HTR-8/SVneo (cell line): ENCODE measurements at places on chromosomes 6 and 20.

GRCh38 chr6:166545156-166546034 is 41.1 kb downstream of the RAMACL start:
- no peak for DNase-seq

GRCh38 chr6:144580771-144581170 is 295.6 kb downstream of the UTRN start:
- DNase-seq, result no peak

GRCh38 chr6:106546691-106547414 is 82.4 kb downstream of the RTN4IP1 start:
- no peak for DNase-seq

DNA sequence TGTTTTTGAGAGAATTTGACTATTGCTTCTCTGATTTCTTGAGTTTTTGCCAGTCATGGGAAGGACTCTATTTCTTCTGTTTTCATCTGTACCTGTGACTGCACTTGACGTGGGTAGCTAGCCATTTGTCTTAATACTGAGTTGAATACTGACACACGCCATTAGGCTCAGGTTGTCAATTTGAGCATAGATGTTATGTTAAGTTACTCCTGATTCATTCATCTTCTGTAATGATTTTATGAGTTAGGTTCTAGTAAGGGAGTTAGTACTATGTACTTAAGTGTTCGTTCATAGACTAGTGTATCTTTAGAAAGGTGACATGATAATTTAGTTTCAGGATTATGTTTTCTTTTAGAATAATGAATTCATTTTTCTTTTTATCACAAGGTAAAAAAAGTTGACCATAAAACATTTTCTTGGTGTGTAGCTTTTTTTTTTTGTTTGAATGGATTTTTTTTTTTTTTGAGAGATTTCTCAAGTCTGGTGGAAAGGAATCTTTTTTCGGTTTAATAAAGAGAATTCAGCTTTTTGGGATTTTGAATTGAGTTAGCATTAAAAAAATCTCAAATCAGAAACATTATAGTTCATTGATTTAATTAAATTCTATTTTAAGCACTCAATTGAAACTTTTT is 1.7 kb downstream of the AFDN start:
- no peak for DNase-seq

DNA sequence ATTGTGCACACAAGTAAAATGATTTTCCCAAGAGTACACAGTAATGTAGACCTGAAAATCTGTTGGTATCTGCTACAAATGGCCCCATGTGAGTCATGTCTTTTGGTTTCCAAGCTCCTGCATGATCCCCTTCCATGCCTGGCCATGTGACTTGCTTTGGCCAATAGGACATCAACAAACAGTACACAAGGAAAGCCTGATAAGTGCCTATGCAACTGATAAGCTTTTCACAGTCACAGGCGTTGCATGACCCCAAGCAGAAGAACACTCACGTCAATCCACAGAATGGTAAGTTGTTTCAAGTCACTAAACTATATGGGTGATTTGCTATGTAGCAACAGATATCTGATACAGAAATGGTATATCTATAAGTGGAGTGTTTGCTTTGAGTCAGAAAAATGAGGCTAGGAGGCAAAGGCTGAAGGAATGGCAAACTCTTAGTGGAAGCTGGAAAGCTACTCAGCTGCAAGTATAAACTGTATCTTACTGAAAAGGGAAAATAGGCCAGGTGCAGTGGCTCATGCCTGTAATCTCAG is 160.1 kb upstream of the BEND3 start:
- no peak for DNase-seq

DNA sequence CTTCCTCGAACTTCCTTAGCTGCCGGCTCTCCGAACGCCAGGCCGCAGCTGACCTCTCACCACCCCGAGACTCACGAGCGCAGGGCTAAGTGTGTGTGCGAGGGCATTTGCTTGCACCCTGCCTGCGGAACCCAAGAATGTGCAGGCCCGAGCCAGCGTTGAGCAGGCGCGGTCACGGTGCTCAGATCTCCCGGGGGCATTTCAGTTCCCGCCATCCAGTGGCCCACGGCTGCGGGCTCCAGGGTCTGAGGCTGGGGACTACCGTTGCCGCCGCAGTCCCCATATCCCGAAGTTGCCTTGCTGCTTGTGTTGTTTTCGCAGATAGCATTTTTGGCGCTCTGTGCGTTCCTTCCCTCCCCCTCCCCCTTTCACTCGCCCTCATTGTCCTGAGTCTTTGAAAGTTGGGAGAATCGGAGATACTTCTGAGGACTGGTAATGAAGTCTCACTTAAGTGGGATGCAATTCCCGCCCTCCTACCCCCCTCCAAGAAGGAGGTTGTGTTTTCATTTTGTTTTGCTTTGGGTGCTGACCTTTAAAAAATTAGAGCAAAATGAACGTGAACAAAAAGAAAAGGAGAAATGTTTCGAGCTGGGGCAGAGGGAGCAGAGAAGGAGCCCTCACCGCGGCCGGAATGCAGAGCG is 1.7 kb downstream of the NR2E1 start:
- DNase-seq, result no peak

DNA sequence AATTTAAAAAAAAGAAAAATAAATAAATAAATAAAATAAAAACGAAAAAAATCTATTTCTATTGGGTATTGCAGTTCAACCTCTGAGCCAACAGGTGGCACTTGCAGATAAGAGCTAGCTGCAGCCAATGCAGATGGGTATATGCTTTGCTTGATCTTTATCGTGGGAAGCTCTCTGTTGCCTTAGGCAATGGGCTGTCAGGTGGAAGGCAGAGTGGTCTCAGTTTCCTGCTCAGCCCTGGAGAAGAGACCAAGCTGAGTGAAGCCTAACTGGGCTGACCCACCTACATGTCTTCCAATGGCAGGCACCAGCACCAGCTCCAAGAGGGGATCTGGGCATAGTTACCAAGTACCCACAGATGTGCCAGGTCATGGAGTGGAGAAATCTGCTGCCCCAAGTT is 95.0 kb downstream of the AK9 start:
- peak; percentile 18 for DNase-seq

- DNase-seq, result no peak
Observed at GRCh38 chr20:59300333-59301081, at the start of gene EDN3. Gene EDN3, plus strand, starts transcription at chr20:59300611. Its CDS starts 202 bp downstream, at chr20:59300813.

GRCh38 chr6:152651986-152652385 is 14.8 kb upstream of the SYNE1 start:
- no peak for DNase-seq

DNA sequence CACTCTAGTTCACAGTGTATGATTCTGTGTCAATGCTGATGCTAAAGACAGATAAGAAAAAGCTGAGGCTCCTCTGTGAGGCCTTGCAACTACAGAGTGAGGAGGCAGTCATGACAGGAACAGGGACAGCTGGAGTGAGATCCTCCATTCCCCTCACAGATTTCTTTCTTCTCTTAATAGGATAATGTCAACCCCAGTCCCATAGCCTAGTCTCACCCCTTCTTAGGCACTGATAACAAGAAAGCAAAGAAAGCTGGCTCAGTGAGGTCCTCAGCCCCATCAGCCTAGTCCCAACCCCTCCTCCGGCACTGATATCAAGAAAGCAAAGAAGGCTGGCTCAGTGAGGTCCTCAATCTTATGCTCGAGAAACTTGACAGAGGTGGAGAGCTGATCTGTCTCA is 2.1 kb upstream of the PTCHD4 start:
- no peak for DNase-seq

DNA sequence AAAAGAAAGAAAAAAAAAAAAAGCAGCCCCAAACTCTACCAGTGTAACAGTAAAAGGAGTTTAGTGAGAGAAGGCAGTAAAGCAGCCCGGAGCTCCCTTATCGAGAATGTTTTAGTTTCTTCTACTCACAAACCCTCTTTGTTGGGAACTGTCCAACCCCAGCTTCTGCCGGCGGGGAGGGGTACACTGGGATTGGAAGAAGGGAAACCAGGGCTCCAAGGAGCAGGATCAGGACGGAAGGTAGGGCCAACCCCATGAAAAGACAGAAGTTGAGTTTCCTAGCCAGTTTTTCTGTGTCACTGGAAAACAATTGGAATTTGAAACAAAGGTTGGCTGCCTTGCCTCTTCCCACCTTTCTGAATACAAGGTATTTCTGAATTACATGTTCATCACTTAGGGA is 66.0 kb downstream of the KIZ start:
- DNase-seq, result no peak

DNA sequence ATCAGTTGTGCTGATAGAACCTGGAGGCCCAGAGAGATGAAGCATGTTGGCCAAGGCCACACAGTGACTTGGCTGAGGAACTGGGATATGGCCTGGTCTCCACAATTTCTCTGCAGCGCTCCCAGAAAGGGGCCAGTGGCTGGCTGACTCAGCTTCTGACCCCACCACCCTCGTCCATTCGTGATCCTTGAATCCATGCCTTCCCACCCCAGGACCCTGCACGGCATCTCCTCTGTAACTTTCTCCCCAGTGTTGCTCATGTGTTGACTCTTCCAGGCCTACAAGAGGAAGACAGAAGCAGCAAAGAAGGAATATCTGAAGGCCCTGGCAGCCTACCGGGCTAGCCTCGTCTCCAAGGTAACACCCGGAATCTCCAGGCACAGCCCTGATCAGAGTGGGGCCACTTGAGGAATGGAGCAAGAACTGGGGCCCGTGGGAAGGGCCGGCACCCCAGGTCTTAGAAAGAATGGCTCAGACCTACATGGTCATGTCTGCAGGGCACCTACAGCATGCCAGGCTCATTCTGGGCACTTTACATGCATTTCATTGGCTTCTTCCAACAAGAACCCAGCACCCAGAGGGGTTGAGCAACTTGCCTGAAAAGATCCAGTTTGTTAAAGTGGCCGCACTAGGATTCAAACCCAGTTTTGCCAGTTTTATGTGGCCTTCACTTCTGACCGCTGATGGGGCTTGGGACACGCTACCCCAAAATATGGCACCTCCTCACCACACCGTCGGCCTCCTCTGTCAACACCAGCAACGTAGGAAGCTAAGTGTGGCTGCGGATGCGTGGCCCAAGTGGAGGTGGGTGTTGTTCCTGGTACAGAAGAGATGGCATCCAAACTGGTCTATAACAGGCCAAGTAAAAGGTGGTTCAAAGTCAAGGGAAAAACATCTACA is 122.2 kb downstream of the JPH2 start:
- no peak for DNase-seq

- no peak for DNase-seq
Observed at GRCh38 chr6:170451762-170452651, 101.1 kb downstream of the PSMB1 start.

DNA sequence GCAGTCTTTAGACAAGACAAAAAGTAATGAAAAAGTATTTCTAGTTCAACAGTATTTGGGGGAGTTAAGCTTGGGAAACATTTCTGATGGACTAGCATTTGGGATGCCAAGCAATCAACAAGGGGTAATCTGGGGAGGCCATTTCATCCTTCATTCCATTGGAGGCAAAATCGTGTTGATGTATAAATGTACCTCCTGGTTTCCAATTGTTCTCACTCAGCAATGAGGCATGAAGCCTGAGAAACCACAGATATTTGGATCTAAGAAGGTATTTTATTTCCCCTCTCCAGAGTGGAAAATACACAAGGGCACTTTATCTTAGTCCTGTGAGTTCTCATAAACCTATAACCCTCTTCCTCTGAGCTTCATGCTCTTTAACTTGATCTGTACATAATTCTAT is 68.2 kb downstream of the TBX18 start:
- DNase-seq, result no peak

- DNase-seq, result no peak
Observed at GRCh38 chr6:44667668-44668390, 280.3 kb downstream of the CDC5L start.

DNA sequence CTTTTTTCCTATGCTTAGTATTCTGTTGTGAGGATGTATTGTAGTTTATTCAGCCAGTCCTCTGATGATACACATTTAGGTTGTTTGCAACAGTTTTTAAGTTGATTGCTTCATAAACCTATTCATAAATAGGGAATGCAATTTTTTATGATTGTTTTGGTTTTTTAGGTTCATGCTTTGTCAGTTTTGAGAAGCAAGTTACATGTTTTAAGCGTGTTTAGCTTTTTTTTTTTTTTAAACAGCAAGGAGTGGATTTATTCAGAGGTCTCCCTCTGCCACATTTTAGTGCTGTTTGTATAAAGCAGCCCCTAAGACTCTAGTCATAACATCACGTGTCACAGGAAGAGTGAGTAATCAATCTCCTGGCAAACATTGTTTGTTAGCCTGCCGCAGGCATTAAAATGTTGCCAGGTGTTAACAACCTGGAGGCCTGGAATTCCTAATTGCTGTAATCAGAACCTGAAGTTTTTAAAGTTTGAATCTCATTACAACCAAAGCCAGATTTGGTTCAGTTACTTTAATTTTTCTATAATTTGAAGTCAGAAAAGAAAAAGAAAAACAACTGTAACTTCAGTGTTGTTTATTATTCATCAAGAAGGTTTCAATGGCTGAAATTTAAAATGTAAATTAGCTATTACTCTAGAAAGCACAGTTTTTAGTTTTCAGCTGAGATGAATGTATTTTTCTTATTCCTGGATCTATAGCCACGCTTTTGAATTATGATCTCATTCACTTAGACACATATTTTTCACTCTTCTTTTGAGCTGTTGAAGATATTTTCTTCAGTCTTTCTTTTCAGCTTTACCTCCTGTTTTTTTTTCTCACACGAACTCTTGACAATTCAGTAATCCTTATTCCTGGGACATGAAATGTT is 59.2 kb downstream of the KCNS1 start:
- peak; percentile 73 for DNase-seq

DNA sequence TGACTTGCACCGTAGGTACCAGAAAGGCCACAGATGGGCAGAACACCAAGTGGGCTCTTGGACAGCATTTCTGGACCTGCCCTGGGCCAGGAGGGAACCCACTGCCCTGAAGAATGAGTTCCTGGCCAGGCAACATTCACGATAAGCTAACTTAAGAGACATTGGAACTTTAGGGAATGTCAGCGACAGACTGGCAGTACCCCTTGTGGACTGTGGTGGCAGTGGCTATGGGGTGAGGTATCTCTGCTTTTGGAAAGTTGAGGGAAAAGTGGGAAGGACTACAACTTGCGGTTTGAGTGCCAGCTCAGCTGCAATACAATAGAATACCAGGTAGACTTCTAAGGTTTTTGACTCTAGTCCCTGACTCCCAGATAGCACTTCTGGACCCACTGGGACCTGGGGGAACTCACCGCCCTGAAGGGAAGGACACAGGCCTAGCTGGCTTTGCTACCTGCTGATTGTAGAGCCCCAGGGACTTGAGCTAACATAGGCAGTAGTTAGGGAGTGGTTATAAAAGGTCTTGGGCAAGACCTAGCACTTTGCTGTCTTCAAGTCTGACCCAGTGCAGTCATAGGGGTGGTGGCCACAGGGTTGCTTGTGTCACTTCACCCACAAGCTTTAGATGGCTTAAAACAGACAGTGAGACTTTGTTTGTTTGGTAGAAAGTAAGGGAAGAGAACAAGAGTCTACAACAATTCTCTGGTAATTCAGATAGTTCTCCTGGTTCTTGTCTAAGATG is 617.6 kb downstream of the COL12A1 start:
- DNase-seq, result no peak

DNA sequence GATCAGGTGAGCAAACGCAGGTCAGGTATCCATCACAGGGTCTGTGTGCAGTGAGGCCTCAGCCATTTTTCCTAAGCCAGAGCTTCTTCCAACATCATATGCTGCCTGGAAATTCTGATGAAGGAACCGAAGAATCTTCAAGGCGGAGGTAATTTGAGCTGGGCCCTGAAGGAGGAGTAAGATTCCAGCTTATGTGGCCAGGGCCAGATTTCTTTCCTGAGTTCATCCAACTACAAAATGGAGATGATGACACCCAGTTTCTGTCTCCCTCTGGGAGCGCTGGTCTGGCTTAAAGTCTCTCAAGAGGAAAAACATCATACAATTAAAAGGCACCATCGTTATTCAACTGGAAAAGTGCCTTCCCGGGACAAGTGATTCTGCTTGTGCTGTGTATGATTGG is 6.9 kb upstream of the MANBAL start:
- peak; percentile 66 for DNase-seq
